Activated CD4-positive, alpha-beta T cell treated with anti-CD3 and anti-CD28 coated beads, Interleukin-2, amount 50 U/mL, for 4 hours (primary cell): ENCODE measurements at places on chromosomes 6 and 20.

DNA sequence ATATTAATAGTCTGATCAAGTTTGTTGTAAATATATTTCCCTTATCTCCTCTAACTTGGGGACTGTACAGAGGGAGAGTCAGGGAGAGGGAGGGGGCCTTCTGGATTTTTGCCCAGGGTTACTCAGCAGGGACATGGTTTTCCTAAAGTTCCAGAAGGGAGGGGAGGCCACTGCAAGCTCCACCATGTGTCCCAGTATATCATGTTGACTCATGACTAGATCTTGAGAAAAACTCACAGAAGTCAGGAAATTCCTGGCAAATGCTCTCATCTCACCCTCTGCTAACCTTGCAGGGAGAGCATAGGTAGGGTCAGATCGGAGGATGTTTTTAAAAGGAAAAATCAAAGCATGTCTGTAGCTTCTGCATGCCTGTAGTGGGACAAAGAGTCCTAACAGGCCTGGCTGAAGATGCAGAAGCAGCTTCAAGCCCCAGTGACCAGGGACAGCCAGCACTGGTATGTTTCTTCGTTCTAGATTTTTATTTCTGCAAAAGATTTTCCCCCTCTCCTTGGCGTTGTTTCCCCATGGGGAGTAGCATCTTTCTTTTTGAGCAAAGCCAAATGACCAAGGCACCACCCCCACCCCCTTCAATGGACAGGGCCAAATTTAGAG lies 272.9 kb upstream of the SUPT3H start:
- DNase-seq = no peak

DNA sequence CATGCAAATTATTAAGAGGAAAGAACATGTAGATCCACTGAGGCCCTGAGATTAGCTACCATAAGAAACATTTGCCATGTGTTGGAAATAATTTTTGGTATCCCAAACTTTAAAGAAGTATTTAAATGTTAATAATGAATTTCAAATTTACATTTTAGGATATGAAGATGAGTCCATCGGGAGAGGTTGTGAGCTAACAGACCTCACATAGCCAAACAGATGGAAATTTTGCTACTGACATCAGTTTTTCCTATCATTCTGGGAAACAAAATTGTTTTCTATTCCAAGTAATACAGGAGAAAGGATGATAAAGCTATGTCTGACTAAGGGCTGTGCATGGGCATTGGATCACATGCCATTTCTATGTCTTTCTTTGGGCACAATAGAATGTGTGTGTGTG lies 809.6 kb downstream of the TENT5A start:
- DNase-seq = no peak

GRCh38 chr6:150200428-150201100 lies 57.7 kb downstream of the PPP1R14C start:
- DNase-seq = no peak

DNA sequence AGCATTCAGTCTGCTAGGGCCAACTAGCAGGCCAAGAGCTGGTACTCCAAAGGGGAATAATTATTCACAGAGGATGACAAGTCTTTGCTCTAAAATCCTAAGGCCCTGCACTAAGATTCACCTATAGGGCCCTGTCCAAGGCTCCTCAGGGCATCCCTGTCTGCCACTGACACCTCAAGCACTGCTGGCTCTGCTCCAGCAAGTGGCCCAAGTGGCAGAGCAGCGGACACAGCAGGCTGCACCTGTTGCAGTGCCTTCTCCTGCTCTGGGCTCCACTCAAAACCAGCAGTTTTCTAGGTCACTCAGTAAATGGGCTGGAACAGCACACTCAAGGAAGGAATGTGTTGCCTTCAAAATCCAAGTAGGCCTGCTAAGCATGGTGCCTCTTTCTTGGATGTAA lies 36.4 kb upstream of the SMOC2 start:
- DNase-seq = no peak

GRCh38 chr20:57620274-57620990 lies at the start of gene ZBP1:
ZBP1 (minus strand) TSS chr20:57620426; CDS start chr20:57620295, 131 bp downstream.
- DNase-seq = no peak

DNA sequence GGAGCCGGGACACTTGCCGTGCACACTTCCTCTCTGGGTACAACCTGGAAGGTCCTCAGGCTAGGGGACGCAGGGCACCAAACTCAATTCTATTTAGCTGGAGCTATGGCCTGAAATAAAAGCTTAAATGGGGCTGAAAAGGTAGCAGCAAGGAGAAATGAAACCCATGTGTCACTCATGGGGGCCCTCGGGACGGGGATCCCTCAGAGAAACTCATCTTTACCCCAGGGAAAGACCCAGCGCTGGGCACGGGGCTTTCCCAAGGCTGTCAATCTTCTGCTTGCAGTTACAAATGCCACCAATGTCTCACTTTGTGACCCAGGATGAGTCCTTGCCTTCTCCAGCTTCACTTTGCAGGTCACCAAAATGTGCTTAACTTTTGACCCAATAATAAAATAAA lies 16.5 kb downstream of the SNAI1 start:
- no peak for DNase-seq

GRCh38 chr20:45853484-45853883 lies 3.7 kb downstream of the ACOT8 start:
- no peak for DNase-seq

DNA sequence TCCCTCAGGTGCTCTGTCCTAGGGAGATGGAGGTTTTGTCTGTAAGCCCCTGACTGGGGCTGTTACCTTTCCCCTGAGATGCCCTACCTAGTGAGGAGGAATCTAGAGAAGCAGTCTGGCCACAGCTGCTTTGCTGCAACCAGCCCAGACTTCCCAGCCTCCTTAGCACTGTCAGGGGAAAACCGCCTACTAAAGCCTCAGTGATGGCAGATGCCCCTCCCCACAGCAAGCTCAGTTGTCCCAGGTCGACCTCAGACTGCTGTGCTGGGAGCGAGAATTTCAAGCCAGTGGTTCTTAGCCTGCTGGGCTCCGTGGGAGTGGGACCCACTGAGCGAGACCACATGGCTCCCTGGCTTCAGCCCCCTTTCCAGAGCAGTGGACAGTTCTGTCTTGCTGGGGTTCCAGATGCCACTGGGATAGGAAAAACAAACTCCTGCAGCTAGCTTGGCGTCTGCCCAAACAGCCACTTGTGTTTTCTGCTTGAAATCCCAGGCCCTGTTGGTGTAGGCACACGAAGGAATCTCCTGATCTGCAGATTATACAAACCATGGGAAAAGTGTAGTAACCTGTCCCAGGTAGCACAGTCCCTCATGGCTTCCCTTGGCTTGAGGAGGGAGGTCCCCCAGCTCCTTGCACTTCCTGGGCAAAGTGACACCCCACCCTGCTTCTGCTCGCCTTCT lies 146.4 kb upstream of the PROKR2 start:
- no peak for DNase-seq

DNA sequence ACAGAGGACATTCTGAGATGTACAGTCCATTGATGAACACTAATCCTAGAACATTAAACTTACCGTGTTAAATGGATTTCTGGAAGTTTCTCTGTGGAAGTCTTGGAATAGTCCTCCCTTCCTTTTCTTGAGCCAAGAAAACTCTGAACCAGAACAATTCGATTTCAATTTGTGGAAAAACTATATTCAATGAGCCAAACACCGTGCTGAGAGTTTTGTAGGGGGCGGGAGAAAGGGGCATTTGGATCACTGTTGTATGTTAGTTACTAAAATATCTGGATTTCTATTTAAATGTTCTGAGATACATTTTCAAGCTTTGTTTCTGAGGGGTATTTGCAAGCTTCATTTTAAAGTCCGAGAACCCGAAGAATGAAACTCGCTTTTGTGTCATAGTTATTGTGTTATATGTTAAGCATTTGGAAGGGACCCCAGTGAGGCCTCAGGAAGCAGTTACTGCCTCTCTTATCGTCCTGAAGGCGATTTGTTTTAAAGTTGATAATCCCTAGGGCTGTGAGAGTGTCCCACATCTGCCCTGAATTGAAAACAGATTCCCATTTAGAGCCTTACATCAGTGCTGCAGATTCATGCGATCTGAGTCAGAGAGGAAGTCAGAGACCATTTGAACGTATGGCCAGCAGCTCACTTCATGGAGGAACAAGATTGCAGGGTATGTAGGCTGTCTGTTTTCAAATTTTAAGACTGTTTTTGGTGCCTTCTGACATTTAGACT lies 70.8 kb upstream of the SASH1 start:
- DNase-seq = no peak

- no peak for DNase-seq
Measured at GRCh38 chr6:150269857-150270223, 99.0 kb upstream of the IYD start.

DNA sequence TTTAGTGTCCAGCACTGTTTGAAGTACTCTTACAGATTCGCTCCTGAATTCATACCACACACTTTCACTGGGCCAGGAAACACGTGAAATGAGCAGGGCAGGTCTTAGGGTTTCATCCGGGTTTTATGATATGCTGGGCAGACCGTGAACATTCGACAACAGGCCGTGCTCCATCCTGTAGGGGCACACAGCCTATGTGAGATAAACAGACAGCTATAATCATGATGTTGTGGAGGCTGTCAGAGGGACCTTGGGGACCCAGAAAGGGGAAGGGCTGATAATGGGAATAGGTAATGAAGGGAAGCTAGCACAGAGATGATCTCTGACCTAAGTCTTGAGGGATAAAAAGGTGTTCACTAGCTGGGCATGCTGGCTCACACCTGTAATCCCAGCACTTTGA lies 110.4 kb downstream of the RIN2 start:
- DNase-seq = no peak

DNA sequence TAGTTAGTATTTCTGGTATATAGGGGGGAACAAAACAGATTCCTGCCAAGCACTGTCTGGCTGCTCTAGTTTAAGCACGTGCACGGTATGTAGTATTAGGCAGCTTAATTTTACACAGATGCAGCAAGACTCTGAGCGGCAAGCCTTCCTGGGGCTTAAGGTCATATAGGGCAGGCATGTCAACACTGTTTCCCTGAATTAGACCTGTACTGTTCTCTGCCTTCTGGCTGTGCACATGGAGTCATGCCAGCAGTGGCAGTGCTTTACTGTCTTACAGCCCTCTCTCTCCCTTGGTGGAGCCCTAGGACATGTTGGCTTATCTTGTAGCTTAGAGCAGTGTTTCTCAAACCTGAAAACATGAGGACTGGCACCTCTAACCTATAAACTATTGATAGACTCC lies 56.6 kb downstream of the PHF20 start:
- no peak for DNase-seq

GRCh38 chr20:56428881-56429280 lies 16.8 kb downstream of the CASS4 start:
- DNase-seq = no peak

DNA sequence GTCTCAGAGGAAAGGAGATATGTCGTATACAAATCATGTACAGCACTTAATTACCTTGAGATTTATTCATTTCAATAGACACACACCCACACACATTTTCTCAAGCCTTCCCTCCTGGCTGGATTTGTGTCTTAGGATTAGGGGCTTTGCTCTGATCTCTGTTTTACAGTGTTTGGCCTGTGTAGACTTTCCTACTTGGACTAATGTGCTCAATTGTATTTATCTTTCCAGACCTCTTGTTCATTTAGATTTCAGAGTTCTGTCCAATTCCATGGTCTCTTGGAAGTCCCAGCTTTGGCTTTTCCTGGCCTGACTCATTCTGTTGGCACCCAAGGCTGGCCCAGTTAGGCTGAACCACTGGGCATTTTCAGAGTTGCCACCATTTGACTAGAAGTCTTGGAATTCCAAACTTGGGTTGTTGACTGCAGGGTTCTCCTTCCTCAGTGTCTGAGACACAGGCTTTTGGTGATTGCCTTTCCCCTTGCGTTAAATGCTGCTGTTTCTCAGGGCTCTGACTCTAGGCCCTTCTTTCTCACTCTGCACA lies 8.9 kb upstream of the RFPL4B start:
- no peak for DNase-seq

DNA sequence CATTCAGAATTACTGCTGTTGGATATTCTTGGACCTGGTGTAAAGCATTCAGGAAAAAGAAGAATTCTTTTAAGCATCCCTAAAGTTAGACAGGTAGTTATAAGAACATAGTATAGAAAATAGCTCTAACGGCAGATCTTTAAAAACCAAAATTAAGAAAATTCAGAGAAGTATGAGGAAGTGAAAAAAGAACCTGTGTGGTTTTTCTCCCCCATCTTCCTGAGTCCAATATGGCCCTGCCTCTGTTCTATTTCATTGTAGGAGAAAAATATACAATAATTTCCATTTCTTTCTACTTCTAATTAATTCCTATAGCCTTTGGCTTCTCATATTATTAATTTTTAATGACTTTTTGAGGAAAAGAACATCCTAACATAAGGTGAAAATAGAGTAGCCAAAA lies 47.1 kb downstream of the FHL5 start:
- no peak for DNase-seq

DNA sequence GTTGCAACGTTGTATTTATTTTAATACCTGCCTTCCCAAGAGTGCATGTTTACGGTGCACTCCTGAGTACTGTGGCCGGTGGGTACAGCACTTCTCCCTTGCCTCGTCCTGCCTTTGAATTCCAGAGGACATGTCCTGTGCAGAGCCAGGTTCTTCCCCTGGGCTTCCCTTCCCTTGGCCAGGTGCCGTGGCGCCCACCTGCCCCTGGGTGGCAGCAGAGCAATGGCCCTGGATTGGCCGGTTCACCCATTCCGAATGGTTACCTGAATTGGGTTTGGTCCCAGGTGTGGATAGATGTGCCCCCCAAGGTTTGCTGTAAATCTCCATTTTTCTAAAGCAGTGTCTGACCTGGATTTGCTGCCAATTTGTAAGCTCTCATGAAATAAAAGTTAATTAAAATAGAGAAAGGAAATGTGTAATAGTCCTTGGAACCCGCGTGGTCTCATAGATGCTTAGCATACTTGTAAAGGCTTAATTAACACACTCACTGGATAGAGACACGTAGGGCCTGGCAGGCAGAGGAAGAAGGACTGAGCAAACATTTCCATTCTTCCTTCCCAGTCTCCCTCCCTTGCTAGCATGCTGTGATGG lies 40.6 kb downstream of the DTD1 start:
- no peak for DNase-seq

GRCh38 chr6:36546308-36546919 lies 865 bp downstream of the STK38 start:
- no peak for DNase-seq

DNA sequence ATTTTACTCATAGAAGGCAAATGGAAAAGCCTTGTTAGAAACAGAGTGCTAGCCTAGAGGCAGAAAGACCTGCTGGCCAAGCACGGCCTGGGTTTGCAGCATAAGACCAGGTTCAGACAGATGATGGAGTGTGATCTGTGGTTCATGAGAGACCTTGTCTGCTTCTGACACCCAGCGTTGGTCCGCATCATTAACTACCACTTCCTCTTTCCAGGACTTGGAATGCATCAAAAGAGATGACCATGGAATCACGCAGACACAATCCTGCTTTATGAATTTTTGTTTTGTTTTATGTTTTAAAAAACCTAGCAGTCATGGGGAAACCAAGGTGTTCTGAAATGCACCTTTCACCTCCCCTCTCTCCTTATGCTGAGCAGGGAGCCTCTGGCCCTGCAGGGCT lies 76.8 kb upstream of the SYNDIG1 start:
- DNase-seq = no peak

GRCh38 chr6:87803791-87804190 lies 101.8 kb upstream of the AKIRIN2 start:
- DNase-seq = no peak
